Stimulated activated naive CD4-positive, alpha-beta T cell (primary cell): ENCODE measurements at places on chromosomes 13 and 19.

GRCh38 chr19:30064771-30065494 is 122.9 kb downstream of the URI1 start:
- DNase-seq = no peak

GRCh38 chr13:77767413-77767812 is 69.9 kb downstream of the SLAIN1 start:
- no peak for DNase-seq

DNA sequence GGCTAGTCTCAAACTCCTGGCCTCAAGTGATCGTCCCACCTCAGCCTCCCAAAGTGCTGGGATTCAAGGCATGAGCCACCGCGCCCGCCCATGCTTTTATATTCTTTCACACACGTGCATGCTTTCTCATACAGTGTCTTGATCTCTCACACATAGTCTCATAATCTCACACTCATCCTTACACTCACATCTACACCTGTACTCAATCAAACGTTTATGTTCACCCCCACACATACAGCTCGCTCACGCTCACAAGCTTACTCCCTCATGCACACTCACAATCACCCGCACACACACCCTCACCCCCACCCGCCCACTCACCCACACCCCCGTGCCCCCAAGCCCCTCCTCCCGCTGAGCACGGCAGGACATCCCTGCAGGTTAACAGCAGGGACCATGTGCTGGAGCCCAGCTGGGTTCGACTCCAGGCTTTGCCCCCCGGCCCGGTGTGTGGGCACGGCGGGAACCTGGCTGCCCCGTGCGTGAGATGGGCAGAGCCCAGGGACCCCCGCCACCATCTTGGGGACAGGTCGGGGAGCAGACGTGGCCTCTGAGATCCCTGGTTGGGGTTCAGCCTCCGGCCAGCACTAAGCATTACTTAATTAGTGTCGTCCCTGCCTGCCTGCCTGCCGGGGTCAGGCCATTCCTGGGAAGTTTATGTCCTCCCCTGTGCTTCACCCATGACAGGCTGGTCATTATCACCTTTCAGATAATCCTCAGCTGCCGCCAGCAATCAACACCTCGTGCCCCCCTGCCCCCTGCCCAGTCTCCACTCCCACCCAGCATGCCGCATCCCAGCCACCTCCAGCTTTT is 11.4 kb downstream of the SBK2 start:
- DNase-seq = no peak

DNA sequence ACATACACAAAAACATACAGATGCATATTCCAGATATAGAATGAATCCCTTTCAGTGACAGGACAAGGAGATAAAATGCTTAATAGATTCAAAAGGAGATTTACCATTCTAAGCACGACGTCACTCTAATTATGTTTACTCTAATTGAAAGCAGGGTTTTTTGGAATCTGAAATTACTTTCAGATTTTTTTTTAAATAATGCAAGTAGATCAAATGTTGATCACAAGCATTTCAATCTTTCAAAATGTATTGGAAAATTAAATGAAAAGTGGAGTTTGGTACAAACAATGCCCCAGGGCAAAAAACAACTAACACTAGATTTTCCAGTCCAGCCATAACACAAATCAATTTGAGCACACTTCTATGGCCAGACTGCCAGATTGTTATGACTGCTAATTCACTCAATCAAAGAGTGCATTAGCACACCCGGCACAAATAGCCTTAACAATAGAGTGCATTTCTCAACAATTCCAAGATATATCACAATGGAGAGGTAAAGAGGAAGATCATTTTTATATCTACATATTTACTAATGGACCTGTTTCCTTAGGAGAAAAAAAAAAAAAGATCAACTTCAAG is 4.3 kb upstream of the DACH1 start:
- no peak for DNase-seq

DNA sequence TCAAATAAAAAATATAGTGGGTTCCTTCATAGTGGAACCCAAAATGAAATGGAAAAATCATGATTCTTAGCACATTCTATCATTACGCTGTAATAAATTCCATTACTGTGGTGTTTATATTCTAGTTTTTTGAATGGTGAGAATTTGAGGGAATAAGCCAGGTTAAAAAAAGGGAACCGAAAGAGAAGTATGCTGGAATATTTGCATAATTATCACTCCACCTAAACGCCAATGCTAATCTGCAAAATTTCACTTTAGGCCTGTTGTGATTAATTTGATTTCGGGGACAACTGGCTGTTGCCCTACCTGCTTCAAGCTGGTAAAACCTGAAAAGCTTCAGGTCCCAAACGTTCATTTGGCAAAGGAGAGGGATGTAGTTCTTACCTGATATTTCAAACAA is 32.1 kb upstream of the SCEL start:
- DNase-seq = no peak

GRCh38 chr13:71285700-71286099 is 581.3 kb downstream of the DACH1 start:
- DNase-seq = no peak

- no peak for DNase-seq
Observed at GRCh38 chr19:40512473-40513344, 45.9 kb downstream of the SPTBN4 start.

GRCh38 chr13:46113596-46113995 is 8.8 kb upstream of the CPB2 start:
- no peak for DNase-seq

DNA sequence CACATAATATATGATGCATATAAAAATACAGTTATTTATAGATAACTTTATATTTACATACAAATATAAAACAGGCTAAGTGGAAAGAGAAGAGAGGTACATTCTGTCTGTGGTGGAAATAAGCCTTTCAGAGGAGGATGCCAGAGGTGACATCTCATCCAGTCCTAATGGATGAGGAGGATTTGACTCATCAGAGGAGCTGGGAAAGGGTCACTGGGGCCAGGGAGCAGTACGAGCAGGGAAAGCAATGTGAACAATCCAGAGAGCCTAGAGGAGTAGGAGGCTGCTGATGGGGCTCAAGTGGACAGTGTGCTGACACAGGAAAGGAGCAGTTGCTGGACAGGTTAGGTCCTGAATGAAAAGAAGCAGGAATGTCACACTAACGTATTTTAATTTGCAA is 18.6 kb downstream of the NALCN start:
- no peak for DNase-seq

- DNase-seq = no peak
Observed at GRCh38 chr19:37079238-37079637, 1.0 kb downstream of the ZNF420 start.

GRCh38 chr13:49953560-49953959 is 17.4 kb upstream of the SPRYD7 start:
- DNase-seq = no peak

DNA sequence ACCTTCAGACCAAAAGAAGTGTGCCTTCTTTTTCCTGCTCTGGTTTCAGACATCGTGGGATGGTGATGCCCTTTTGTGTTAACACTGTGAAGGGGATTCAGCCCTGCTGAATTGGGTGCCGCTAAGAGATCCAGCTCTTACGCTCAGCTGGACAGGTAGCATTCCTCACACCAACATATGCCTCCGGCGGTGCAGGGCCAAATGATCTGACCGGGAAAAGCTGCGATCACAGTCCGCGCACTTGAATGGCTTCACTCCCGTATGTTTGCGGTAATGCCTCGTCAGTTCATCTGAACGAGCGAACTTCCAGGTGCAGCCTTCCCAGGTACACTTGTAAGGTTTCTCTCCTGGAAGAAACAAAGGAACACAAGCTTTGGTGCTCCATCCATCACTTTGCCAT is 438.9 kb downstream of the KLF12 start:
- no peak for DNase-seq

DNA sequence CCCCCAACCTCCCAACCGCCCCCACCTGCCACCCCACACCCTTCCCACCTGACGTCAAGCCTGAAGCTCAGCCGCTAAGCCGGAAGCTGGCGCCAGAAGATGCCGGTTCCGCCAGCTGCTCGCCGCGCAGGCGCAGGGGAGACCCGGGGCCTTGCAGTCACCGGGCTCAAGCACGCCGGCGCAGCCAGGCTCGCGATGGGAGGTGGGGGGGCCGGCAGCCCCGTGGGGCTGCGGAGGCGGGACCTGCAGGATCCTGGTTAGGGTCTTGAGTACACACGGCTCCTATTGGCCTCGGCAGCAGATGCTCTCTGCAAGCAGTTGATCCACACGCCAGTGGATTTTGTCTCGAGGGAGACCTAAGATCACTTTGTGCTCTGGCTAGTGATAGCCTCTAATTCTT is at the start of gene LIG4:
Gene LIG4, minus strand, starts transcription at position 101 of the 400 bp plus-strand sequence. CDS start 4,268 bp downstream, outside the sequence.
- DNase-seq = peak; percentile 88

GRCh38 chr19:13729859-13730258 is 34.5 kb upstream of the MRI1 start:
- DNase-seq = no peak

DNA sequence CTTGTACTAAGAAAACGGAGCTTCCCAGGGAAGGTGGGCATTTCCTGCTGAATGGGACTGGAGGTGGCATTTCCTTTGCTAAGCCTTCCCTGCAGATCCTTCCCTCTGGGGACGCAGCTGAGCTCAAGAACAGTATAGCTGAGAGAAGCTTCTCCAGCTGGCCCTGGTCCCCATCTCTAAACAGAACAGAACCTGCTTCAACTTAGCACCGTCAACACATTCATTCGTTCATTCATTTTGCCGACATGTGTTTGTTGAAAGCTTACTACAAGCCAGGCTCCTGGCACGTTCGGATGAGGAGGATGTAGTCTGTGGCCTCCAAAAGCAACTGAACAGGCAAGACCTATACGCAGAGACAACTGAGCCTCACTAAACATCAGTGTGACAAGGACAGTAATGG is 36.6 kb upstream of the PEPD start:
- no peak for DNase-seq

DNA sequence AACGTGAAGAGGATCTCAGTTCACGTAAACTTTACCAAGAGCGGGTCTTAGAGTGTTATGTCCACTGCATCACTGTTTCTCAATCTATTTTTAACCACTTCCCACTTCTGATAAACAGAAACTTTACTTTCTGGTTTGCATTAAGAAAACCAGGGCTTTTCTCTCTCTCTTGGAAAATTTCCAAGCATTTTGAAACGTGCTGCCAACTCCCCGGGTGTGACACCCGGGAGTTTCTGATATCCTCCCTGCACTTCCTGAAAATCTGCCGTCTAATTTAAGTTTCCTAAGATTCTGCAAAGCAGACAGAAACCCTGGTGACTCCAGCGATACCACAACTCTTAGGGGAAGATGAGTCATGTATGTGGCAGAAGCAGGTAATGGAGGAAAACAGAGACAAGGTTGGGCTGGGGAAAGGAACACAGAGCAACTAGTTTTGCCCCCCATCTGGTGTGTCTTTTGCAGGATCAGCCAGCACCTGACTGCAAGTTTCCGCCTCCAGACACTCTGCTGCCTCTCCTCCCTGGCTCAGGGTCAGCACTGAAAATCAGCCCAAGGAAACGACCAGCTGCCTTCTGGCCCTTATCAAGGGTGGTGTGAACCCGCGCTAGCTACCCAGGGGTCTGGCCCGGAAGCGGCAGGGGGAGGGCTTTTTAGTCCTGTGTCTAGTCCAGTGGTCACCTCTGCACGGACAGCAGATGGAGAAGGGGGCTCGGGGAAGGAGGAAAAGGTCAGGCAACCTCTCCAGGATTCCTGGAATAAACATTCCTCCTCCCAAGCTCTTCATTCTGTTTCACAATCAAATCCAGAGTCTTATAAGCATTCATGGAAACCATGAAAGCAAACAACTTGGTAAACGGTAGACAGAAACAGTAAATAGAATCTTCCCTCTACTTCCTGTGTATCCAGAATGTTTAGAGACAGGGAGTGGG is 11.3 kb upstream of the FFAR2 start:
- no peak for DNase-seq

GRCh38 chr13:112679932-112680677 is 9.7 kb upstream of the ATP11A start:
- no peak for DNase-seq

DNA sequence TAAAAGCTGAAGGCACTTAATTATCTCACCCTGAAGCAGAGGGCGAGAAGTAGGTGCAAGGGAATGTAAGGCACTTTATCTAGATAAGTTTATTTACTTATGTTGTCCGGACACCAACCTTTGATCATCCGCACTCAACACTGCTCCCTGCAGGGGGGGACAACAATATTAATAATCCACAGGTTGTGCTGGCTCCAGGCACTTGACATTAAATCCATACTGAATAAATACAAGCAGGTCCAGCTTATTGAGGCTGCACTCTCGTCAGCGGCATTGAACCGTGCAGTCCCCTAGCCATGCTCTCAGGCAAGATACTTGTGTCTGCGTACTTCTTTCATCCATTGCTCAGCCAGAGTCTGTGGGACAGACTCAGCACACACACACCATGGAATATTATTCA is 374.5 kb upstream of the NBEA start:
- DNase-seq = no peak

GRCh38 chr19:32627714-32628270 is 46.8 kb downstream of the PDCD5 start:
- no peak for DNase-seq

DNA sequence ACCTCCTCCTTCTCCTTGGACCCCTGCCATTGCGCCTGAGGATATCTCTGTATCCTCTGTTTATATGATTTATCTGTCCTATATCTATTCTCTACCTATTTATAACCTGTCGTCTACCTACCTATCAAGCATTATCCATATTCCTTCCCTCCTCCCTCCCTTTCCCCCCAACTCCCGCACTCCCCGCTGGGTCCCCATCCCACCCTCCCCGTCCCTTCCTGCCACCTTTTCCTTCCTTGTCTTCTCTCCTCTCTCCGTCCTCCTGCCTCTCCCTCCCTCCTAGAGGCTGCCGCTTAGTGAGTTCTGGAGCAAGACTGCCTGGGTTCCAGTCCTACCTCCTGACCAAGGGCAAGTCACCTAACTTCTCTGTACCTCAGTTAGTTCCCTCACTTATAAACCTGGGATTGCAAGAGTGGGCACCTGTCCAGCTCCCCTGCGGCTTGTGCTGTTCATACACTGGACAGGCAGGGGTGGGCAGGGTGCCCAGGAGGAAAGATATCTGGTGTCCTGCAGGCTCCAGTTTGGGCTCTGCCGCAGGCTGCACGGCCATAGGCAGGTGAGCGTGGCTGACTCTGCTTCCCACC is 16.1 kb downstream of the TTYH1 start:
- no peak for DNase-seq

DNA sequence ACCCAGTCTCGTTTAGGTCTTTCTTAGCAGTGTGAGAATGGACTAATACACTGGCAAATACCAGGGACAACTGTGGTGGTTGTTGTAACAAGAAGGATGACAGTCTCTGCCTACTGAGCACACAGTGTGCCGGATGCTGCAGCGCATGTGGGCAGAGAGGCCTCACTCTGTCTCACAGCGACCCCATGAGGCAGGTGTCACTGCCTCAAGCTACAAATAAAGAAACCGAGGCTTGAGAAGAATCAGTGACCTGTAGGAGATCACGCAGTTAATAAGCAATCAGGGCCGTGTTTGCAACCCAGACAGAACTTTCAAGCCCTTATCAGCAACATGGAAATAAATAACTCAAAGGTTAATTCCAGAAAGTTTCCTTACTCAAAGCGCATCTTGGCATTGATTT is 40.5 kb upstream of the GAS6 start:
- no peak for DNase-seq

GRCh38 chr13:100423375-100423774 is 165.2 kb downstream of the GGACT start:
- no peak for DNase-seq
